ENCODE measurements at places on chromosomes 7 and 10. TPM values are rescaled to one million over a fixed set of nuclear protein-coding genes. Genes with fewer than 3 reads are reported as not detected.

The ODAD2 gene
- total RNA-seq, result not detected

The AEBP1 gene
- not detected for total RNA-seq

The PFKP gene
- total RNA-seq, result 527 TPM

The FEZF1 gene
- total RNA-seq, result not detected

The EZH2 gene
- total RNA-seq, result 20.7 TPM

The PNLIP gene
- 0.12 TPM for total RNA-seq

The FKBP6 gene
- not detected for total RNA-seq

The GET4 gene
- 75.1 TPM for total RNA-seq

The RHBDD2 gene
- total RNA-seq, result 92.7 TPM

The SPDYE11 gene
- total RNA-seq, result not detected

The GRID2IP gene
- total RNA-seq, result not detected

The LRMDA gene
- 3.1 TPM for total RNA-seq

The CARD11 gene
- total RNA-seq, result 1.5 TPM

The ITPRID1 gene
- not detected for total RNA-seq

The TEX36 gene
- not detected for total RNA-seq

The TET1 gene
- 0.59 TPM for total RNA-seq

The LRIT1 gene
- not detected for total RNA-seq

The STOX1 gene
- total RNA-seq, result 0.45 TPM

The BTBD16 gene
- total RNA-seq, result 0.57 TPM

The RRP12 gene
- total RNA-seq, result 56.3 TPM

The INMT gene
- not detected for total RNA-seq

The OR2A5 gene
- not detected for total RNA-seq

The HOXA11 gene
- 0.75 TPM for total RNA-seq

The PRPS1L1 gene
- total RNA-seq, result not detected

The HHEX gene
- total RNA-seq, result 12.7 TPM

The GNG11 gene
- total RNA-seq, result 37.4 TPM

The AIFM2 gene
- total RNA-seq, result 33.4 TPM

The GDF10 gene
- total RNA-seq, result not detected

The OR2A7 gene
- total RNA-seq, result not detected

The VIPR2 gene
- total RNA-seq, result not detected

The FAM171A1 gene
- total RNA-seq, result 22.6 TPM

The MMD2 gene
- not detected for total RNA-seq

The PNLIPRP1 gene
- total RNA-seq, result not detected

The TPST1 gene
- 5.7 TPM for total RNA-seq

The PON1 gene
- total RNA-seq, result 1.0 TPM

The TUBAL3 gene
- 0.34 TPM for total RNA-seq

All from A549 treated with Mapracorat at 1 μM for 4 hours (cell line).